HL-60 (cell line): ENCODE measurements at places on chromosomes 5 and 9.
A peak's percentile ranks its signal among the peaks of the same experiment; 100 is the strongest.

DNA sequence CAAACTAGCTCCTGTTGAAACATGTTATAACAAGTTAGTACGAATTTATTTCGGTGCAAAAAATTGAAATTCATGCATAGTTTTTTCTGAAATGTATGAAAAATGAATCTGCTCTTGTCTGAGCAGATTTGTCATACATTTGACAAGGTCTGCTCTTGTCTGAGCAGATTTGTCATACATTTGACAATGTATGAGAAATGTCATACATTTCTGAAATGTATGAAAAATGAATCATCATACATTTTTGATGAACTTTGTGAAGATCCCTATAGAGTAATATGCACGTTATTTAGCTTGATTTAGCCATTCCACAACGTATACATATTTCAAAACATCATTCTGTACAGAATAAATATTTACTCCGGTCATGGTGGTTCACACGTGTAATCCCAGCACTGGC lies 85.9 kb upstream of the PARP8 start:
- no peak for DNase-seq

- no peak for DNase-seq
Measured at GRCh38 chr9:37340961-37341360, 81.5 kb upstream of the GRHPR start.

GRCh38 chr9:131593091-131593820 lies 47.9 kb downstream of the PRRT1B start:
- no peak for DNase-seq

DNA sequence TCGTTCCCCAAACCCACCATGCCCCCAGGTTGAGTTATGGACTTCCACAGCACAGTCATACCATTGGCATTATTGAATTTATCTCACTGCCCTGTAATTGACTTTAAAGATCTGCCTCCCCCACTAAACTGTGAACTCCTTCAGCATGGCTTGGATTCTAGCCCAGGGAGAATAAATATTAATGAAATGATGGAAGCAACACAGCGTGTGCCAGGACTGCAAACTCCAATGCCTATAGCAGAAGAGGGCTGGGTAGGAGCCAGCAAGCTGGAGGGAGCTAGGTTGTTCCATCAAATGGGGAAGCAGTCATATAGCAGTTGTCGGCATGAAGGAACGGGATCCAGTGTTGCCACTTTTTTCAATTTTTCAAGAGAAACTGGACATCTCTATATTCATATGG lies 69.0 kb upstream of the MSX2 start:
- DNase-seq = no peak

DNA sequence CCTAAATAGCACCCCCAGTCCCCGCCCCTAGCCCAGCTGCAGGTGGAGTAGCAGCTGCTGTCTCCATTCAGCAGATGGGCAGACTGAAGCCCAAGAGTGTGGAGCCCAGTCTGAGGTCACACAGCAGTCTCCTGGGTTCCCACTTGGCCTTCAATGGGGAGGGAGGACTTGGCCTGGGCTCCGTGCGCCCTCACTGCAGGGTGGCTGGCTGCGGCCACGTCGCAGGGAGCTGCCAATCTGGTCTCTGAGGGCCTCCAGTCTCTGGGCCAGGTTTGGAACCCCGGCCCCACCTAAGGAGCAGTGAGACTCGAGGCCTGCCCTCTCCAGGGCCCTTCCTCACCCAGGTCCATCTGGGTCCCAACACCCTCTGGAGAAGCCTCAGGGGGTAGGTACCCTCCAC lies 7.4 kb downstream of the KIF12 start:
- DNase-seq = no peak

- peak; percentile 64 for DNase-seq
Measured at GRCh38 chr5:151720215-151720614, 33.5 kb upstream of the SPARC start.

DNA sequence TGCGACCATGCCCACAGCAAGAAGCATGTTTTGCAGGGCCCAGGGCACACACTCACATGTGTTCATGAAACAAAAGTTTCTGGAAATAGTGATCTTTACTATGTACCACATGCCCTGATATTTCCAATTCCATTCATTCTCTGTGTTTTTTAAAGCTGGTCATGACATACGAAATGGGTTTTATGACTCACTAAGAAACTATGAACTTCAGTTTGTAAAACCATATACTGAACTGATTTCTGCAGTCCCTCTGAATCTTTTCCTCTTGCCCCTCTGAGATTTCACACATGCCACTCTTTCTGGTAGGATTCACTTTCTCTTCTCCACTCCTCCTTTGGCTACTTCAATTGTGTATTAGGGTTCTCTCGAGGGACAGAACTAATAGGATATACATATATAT lies 416.1 kb upstream of the TRPC7 start:
- no peak for DNase-seq

DNA sequence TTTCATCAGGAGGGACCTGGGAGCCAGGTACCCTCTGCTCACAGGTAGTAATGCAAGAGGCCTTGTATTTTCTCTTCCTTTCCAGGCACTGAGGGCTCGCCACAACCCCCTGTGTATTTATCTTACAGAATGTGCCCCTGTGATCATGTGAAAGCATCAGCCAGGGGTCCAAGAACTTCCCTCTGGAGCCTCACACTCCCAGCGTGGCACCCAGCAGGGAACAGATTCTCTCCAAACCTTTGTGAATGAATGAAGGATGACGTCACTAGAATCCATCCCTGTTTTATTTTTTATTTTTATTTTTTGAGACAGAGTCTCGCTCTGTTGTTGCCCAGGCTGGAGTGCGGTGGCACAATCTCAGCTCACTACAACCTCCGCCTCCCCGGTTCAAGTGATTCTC lies 107.3 kb upstream of the IER5L start:
- DNase-seq = no peak

- DNase-seq = no peak
Measured at GRCh38 chr9:128243215-128244018, 32.4 kb downstream of the GOLGA2 start.

GRCh38 chr9:137421838-137422603 lies 941 bp downstream of the EXD3 start:
- DNase-seq = no peak

- DNase-seq = no peak
Measured at GRCh38 chr5:143850050-143850683, 38.2 kb downstream of the HMHB1 start.

GRCh38 chr9:13860946-13861640 lies 452.8 kb downstream of the NFIB start:
- no peak for DNase-seq

DNA sequence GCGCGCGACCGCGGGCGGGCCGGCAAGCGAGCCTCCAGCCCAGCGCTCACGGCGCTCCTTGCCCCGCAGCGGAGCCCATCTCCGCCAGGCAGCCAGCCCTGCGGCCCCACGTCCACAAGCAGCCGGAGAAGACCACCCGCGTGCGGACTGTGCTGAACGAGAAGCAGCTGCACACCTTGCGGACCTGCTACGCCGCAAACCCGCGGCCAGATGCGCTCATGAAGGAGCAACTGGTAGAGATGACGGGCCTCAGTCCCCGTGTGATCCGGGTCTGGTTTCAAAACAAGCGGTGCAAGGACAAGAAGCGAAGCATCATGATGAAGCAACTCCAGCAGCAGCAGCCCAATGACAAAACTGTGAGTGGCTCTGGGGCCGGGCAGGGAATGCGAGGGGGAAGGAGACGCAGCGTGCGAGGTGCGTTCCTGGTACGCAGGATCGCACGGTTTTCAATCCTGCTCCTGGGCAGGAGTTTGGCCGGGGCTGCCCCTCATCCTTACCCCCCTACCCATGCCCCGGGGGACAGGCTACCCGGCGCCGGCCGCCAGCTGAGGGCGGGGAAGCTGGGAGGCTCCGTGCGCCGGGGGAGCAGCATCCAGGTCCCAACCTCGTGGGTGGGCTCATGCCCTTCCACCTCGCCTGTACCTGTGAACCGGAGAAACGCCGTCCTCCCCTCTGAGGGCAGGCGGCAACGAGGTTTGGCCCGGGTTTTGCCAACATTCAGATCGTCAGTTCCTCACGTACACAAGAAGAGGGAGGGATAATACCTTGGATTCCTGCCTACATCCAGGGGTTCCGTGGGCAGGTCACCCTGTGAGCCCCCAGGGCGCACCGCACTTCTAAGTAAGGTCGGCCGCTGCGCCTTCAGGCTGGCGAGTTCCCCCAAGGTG lies 6.6 kb downstream of the ISL1 start:
- no peak for DNase-seq

- DNase-seq = no peak
Measured at GRCh38 chr5:161548487-161549094, 2.1 kb upstream of the GABRB2 start.

DNA sequence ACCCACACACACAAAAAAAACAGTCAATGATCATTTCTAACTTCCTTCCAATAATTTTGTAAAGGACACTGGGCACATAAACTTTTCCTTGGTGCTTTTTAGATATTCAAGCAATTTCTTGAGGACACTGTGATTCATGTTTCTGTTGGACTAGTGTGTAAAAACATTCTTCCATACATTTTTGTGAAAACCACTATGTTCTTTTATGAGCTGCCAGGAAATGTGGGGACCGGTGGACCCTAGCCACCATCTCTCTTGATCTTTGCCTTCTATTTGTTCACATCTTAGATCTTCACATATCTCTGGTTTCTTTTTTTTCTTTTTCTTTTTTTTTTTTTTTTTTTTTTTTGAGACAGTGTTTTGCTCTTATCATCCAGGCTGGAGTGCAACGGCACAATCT lies 287.4 kb downstream of the GLIS3 start:
- no peak for DNase-seq

DNA sequence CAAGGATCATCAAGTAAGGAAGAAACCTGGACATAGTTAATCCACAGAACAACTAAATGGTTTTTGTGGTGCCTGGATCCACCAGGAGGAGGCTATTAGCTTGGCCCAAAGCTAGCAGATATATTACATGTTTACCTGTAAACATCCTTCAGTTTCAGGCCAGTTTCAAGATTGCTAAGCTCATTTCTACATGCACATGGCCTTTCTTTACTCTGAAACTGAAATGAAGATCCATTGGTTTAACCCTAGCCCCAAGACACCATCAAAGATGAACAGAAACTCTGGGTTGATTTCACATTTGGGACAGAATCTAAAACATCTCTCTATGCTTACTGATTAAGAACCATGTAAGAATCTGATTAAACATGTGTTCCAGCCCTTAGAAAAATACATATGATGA lies 611.8 kb downstream of the TLE1 start:
- DNase-seq = no peak

- DNase-seq = no peak
Measured at GRCh38 chr5:126780165-126780827, 3.4 kb downstream of the LMNB1 start.

DNA sequence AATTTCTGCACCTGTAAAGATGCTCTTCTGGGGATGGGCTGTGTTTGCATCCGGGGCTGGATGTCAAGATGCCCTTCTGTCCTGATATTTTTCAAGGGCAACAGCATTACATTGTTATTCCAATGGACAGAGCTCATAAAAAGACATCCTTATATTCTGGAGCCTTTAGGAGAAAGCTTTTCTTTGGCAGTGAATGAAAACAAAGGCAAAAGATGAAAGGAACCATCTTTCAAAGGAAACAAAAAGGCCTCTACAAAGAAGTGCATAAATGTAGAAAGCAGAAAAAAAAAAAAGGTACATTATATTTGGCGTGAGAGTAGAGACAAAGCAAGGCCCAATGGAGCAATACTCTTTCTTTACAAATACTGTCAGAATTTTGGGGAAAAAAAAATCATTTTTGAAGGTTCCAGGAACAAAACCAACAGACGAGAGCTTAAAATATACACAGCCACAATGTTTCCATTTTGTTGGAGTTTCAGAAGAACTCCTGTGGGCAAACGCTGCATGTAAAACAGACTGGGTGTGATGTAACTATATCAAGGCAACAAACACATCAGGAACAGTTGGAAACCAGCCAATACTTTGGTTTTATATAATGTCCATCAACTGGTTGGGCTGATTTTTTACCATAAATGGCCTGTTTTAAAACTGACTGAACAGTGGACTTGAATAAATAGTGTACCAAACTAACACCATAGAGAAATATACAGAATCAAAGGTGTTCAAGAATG lies 885.6 kb upstream of the DMAC1 start:
- DNase-seq = no peak

DNA sequence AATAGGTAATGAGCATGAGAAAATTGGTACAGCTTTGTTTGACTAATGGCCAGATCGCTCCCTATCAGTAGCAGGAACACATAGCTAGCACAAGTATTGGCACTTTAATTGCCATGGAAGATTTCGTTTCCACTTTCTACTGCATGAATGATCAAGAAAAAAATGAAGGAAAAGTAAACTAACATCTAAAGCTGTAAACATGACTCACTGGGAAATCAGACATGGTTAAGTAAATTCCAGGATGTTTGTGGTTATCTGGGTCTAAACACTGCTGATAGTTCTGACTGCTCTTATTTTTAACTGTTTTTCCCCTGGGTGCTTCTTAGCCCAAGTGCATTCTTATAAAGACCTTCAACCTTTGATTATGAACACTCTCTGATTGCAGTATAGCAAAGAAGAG lies 388.9 kb downstream of the NR2F1-AS1 start:
- no peak for DNase-seq

DNA sequence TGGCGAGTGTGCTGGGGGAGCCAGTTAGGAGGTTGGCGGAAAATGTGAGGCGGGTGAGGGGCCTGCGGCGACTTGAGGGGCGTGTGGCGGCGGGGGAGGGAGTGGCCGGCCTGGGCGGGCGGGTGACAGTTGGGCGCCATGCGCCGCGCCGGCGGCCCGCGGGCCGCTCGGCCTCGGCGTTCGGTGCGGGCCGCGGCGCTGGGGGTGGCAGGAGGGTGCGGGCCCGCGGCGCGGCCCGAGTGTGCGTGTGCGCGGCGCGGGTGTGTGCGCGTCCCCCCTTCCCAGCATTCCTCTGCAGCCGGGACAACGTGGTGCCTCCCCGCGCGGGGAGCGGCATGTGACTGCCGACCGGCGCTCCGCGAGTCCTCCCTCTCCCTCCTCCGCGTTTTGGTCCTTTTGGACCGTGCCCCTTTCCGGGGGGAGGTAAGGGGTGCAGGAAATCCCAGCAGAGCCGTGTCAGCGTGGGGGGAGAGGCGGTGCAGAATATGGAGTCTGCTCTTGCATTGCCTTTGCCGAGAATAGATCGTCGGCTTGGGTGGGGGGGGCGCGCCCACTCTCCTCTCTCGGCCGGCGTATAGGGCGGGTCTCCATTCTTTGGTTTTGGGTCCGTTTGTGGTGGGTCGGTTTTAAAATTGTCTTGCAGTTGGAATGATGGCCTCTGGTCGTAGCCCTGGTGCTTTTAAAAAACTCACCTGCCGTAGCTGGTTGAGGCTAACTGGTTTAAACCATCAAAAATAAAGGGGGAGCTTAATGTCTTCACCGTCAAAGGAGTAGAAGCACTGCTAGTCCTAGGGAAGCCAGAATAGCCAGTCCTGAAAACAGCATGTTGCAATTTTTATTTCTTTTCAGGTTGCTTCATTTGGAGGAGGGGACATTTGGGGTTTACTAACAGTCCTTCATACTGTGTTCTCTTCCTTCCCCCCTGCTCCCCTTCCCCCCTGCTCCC lies 2.0 kb downstream of the LARP1 start:
- DNase-seq = peak; percentile 74

- DNase-seq = no peak
Measured at GRCh38 chr9:100030548-100030947, 68.3 kb downstream of the ERP44 start.
